ENCODE measurements at places on chromosomes 1 and 21.
A peak's percentile ranks its signal among the peaks of the same experiment; 100 is the strongest.

DNA sequence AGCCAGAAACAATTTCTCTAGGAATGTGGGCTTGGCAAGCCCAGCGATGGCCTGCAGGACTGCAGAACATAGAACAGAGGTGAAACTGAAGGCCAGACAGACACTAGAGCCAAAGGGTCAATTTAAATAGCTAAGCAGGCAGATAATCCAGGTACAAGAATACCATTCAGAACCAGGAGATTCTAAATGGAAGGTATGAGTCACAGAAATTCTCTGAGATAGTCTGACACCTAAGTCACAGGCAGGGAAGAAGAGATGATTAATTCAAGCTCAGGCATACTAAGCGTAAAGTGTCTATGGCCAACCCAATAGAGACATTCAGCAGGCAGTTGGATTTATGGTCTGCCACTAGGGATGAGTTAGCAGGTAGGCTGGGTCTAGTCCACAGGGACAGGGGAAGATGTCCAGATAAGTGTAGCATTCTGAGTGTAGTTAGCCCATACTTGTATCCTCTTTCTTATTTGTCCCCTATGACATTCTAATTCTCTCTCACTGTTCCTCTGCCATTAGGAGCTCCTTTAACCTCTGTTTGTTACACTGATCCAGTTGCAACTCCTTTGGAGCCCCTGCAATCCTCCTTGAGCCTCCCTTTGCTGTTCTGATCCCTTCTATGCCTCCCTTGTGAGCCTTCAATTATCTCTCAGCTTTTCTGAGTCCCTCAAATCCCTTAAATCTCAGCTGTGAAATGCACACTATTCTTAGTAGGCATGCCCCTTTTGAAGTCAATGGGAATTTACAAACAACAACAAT, 383.8 kb downstream of the LMO4 start:
- peak; percentile 74 for DNase-seq

DNA sequence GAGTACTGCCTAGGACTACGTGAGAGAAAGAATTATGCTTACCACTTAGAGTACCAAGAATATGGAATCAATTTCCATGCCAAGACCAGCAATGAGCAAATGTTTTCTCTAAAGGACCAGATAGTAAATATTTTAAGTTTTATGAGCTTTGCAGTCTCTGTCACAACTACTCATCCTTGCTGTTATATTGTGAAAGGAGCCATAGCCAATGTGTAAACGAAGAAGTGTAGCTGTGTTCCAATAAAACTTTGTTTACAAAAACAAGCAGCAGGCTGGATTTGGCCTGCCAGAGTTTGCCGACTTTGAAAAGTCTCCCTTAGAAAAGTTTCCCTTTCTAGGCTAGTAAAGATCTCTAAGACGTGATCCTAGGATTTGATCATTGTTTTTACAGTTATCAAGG, 128.8 kb downstream of the PDE4B start:
- no peak for DNase-seq

- DNase-seq: no peak
These were observed 92.7 kb downstream of the PLD5 start for GRCh38 chr1:242431786-242432185.

- no peak for DNase-seq
These were observed 47.0 kb downstream of the PLPP3 start for GRCh38 chr1:56532350-56532683.

DNA sequence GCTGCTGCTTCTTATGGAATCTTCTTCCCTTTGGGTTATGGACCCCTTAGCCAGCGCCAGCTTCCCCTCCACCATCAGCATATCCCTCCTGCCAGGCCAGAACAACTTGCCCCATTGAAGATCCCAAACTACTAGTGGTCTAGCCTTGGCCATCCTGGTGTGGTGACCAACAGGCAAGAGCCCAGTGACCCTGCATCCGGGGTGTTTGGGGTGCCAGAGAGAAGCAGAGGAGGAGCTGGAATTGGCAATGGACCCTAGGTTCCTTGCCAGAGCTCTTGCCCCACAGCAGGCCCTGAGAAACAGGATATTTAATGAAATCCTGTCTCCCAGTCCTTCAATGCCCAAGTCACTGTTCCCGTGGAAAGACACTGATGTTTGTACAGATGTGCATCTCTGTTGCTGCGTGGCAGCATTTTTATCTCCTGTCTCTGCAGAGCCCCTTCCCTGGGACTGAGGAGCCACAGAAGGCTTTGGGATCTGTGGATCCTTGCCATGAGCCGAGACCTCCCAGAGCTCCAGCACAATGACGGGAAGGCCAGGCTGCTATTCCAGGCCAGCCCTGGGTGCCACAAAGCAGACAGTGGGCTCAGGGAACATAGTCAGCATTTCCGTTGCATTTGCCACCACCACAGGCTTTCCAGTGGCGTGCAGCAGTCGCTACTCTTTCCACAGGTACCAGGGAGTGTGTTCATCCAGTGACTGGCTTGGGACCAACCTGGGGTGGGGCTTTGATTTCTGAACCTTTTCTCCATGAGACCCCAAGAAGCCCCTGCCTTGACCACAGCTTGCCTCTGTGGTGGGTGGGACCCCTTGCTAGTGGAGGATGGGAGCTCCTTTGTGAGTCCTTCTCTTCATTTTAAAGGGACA, 21.6 kb downstream of the NAV1 start:
- DNase-seq: no peak

- DNase-seq: peak; percentile 76
These were observed 1.7 kb downstream of the TRABD2B start for GRCh38 chr1:47995306-47996050.

- no peak for DNase-seq
These were observed 40.3 kb downstream of the PRMT2 start for GRCh38 chr21:46675595-46676280.

DNA sequence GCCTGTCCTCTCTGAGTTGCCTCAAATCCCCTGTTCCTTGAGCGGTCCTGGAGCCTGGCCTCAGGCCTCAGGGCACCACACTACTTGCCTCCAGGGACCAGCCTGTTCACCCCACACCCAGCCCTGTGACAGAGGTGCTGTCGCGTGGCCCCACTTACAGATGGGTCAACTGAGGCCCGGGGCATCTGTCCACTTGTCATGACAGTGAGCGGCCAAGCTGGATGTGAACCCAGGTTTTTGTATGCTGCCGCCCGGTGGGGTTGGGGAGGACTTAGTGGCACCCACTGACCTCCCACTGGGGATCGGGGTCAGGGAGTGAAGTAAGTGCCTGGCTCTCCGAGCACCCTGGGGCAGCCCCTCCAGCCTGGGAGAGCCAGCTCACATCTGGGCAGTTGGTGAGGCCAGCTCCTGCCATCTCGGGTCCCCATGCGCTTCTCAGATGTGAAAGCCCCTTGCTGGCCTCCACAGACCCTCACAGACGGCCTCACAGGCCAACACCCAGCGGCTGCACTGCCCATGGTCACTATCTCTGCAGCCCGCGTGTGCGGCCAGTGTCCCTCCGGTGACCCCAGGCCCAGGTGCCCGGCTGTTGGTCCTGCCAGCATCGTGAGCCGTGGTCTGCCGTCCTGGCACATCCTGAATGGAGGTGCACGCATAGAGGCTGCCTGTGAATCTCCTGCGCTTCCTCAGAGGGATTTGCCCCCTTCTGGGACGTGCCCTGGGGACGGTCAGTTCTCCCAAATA, 9.3 kb upstream of the FAAP20 start:
- no peak for DNase-seq

GRCh38 chr1:162541619-162542141, 19.8 kb upstream of the UAP1 start:
- peak; percentile 98 for DNase-seq

DNA sequence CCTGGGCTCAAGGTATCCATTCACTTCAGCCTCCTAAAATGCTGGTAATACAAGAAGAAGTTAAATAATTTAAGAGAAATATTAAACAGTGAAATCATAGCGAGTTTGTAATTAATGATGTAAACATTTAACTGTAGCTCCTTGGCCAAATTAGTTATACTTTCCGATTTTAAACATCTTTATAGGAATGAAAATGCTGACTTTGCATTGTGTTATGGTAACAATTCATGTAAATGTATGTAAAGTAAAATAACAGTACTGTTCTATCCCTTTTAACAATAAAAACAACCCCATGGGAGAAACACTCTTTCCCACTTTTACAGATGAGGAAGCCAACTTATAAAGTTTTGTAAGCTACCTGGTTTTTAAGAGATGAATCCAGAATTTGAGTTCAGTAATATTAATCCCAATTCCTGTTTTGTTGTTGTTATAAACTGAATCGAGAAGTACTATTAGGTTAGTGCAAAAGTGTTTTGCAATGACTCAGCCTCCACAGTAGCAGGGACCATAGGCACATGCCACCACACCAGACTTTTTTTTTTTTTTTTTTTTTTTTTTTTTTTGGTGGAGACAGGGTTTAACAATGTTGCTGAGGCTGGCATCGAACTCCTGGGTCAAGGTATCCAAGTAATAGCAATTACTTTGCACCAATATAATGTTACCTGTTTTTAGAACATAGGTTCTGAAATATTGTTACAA, 1360.4 kb downstream of the BRINP3 start:
- DNase-seq: no peak

- no peak for DNase-seq
These were observed 505.1 kb upstream of the USP24 start for GRCh38 chr1:55720261-55720660.

GRCh38 chr1:86758570-86758969, 54.2 kb downstream of the SH3GLB1 start:
- DNase-seq: peak; percentile 82

DNA sequence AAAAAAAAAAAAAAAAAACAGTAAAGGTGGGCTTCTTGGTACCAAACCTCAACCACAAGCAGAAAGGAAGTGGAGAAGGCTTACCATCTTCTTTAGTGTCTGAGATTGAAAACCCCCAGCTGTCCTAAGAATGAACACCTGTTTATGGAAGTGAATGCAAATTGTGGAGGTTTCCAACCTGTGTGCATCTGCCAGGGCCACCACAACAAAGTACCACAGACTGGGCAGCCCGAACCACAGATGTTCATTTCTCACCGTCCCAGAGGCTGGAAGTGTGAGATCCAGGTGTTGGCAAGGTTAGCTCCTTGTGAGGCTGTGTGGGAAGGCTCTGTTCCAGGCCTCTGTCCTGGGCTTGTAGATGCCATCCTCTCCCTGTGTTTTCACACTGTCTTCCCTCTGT, 348.7 kb downstream of the SETD4 start:
- DNase-seq: no peak

GRCh38 chr1:117137281-117137855, 15.8 kb upstream of the TRIM45 start:
- DNase-seq: no peak

- DNase-seq: peak; percentile 69
These were observed 1.0 kb upstream of the HP1BP3 start for GRCh38 chr1:20787840-20788795.

DNA sequence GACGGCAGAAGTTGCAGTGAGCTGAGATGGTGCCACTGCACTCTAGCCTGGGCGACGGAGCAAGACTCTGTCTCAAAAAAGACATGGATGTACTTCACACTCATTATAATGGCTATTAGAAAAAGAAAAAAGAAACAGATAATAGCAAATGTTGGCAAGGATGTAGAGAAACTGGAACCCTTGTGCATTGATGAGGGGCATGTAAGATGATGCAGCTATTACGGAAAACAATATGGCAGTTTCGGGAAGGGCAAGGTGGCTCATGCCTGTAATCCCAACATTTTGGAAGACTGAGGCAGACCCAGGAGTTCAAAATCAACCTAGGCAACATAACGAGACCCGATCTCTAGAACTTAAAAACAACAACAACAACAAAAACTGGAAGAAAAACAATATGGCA, 22.3 kb downstream of the TRIT1 start:
- DNase-seq: no peak

DNA sequence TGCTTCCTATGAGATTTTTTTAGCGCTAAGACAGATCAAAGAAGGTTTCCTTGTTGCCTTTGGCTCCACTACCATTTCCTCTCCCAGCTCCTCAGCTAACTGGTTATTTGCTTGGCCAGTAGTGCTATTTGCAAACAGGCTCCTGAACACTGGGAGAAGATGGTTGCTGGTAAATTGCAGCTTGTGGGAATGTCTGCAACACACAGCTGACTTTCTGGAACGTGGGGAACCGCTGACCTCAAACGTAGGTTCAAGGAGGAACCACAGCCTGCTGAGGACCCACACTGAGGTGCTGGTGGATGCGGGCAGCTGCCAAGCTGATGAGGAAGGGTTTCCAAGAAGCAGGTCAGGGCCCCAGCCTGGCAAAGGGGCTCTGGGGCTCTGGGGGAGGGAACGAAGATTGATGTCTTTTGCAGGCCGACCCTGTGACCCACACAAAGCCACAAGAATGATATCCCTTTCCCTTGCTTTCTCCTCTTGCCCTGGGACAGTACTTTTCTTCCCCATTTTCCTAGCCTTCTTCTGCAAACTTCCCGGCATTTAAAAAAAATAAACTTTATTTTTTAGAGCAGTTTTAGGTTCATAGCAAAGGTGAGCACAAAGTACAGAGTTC, 24.8 kb downstream of the GNG4 start:
- DNase-seq: no peak

GRCh38 chr1:38201431-38201830, 154.8 kb upstream of the POU3F1 start:
- DNase-seq: no peak

- no peak for DNase-seq
These were observed 239.4 kb upstream of the ST6GALNAC5 start for GRCh38 chr1:76627901-76628300.

- DNase-seq: no peak
These were observed 2.1 kb downstream of the MASP2 start for GRCh38 chr1:11044849-11045427.

DNA sequence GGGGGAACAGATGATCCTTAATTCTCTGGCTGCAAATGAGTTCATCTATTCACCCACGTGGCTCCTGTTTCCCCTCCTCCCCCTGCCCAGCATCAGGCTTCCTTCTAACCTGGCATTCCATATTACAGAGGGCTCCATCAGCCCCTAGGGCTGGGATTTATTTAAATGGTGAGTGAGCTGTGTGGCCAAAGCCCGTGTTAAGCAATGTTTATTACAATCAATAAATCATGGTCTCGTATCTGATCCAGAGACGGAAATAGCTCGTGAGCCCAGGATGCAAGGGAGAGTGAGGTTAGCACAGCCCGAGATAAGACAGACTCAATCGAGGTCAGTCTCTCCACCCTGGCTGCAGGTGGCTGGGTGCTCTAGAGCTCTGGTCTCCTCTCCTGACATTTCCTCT, 43.1 kb upstream of the IGSF21 start:
- no peak for DNase-seq

- no peak for DNase-seq
These were observed 53.7 kb downstream of the PAX7 start for GRCh38 chr1:18684303-18684702.

GRCh38 chr1:46806196-46807020, 7.6 kb downstream of the CYP4B1 start:
- peak; percentile 59 for DNase-seq

- no peak for DNase-seq
These were observed 2.1 kb downstream of the MYBPH start for GRCh38 chr1:203173566-203173965.

- DNase-seq: peak; percentile 73
These were observed 4.5 kb upstream of the SRSF10 start for GRCh38 chr1:23984417-23985186.

- DNase-seq: no peak
These were observed 7.7 kb upstream of the SLC5A9 start for GRCh38 chr1:48214820-48215219.
